ENCODE measurements at places on chromosomes 11 and 22.
A peak's percentile ranks its signal among the peaks of the same experiment; 100 is the strongest.

GRCh38 chr11:102926961-102927623 lies 28.4 kb downstream of the MMP13 start:
- DNase-seq, result no peak

DNA sequence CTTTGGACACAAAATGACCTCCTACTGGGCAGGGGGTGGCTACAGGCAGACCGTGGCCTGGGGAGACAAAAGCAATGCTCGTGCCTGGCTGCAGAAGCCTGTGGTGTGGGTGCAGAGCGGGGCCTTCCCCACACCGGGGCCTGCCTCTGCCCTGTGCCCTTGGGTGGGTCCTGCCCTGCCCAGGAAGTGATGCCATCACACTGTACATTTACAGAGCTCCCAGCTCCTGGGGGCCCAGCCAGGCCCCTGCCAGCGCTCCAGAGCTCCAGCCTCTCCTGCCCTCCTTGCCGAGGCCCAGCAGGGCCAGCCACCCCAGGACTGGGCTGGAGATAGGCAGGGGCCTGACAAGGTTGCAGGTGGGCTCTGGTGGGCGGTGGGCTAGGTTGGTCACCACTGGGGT lies 40.1 kb downstream of the MUC5B start:
- no peak for DNase-seq

DNA sequence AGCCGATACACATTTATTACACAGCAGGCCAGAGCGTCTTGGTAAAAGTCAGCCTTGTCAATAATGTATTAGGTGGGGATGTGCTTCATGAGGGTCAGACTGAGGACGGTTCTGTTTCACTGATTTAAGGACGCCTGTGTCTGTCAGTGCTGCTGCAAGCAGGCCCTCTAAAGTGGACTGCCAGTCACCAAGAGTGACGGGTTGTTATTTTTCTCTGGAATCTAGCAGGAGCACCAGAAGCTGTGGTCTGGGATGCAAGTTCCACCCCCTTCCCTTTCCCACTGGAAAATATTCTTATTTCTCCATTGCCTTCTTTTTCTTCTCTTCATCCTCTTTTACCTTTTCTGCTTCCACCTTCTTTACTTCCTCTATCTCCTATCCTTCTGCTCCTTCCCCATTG lies 191.2 kb upstream of the NCAM1 start:
- no peak for DNase-seq

DNA sequence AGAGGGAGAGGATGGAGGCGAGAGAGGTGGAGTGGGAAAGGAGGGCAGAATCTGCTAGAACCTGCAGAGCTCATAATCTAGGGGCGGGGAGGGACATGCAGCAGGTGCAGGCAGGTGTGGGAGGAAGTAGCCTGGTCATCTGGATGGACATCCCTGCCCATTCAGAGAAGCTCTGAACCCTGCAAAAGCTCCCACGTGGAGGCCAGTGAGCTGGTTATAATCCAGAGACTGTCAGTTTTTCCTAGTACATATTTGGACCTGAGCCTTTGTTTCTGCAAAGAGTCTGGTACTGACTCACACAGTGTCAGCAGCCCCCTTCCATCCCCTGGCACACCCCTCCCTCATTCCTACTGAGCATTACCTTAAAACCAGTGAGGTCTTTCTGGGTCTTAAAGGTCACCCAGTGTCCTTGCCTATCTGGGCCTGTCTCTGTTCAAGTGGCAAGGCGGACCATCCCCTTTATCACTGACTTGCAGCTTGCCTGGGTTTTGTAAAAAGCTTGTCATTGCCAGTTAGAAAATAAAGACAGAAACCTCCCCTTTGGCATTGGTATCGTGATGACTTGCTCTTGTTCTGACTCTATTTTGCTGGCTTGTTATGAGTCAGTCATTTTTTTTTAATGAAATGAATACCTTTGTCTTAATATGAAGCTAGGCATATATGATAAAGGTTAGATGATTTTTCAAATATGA lies 26.1 kb downstream of the PTPRJ start:
- no peak for DNase-seq

- no peak for DNase-seq
Measured at GRCh38 chr22:48496226-48496845, 1331.3 kb downstream of the BRD1 start.

DNA sequence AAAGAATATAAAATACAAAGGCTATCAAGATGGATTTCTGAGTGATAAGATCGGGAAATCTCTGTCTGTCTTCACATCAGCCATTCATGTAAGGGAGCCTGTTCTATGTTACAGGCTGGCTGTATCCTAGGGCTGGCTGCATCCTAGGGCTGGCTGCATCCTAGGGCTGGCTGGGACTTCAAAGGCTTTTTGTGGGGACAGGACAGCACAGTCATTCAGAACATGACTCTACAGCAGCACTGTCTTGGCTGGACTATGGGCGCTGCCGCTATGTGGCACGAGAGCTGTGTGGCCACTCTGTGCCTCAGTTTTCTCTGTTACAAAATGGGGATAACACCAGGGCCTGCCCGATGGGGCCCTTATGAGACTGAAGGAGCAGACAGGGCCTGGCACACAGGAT lies 10.2 kb downstream of the ADAMTS8 start:
- DNase-seq, result no peak

- DNase-seq, result no peak
Measured at GRCh38 chr11:95257456-95257971, 26.5 kb upstream of the SESN3 start.

GRCh38 chr11:20010851-20011225 lies 149.4 kb downstream of the DBX1 start:
- no peak for DNase-seq

DNA sequence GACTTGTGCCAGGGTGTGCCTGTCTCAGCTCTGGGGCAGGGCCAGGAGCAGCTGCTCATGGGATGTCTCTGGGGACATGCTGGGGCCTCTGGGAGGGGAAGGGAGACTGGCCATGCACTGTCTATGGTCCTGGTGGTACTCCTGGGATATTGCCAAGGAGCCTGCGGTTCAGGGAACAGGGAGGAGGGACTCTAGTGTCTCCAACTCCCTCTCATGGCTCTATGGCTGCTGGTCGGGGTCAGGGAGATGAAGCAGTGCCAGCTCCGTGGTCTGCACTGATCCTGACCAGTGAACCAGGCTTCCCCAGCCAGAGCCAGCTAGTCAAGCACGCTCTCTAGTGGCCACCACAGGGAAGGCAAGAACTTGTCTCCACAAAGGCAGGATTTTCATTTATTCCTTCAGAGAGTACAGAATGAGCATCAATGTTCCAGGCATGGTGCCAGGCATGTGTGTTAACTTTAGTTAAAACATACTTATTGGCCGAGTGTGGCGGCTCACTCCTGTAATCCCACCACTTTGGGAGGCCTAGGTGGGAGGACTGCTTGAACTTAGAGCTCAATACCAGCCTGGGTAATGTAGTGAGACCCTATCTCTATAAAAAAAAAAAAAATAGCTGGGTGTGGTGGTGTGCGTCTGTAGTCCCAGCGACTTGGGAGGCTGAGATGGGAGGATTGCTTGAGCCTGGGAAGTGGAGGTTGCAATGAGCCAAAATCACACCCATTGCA lies 2.5 kb upstream of the BEST1 start:
- peak; percentile 60 for DNase-seq

GRCh38 chr22:46044621-46045458 lies 67.9 kb upstream of the WNT7B start:
- no peak for DNase-seq

GRCh38 chr11:1889941-1890855 lies 1.5 kb downstream of the PRR33 start:
- no peak for DNase-seq

DNA sequence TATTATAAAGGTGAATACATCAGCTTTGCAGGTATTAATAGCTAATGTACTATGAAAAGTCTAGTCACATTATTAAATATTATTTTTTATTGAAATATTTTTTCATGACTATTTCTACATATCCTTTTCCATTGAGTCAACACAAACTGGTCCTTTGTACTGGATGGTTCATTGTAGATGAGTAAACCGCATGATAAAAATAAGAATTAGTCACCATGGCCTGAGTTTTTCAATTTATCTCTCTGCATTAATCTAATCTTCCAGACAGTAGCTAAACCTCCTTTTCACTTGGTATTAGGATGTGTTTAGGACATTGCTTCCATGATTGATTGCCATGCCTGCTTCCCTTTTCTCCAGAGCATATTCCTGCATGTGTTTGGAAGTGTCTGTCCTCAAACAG lies 439.4 kb upstream of the ARHGAP42 start:
- DNase-seq, result no peak

- DNase-seq, result no peak
Measured at GRCh38 chr22:30198921-30199320, 47.6 kb downstream of the LIF start.

GRCh38 chr11:35764417-35764816 lies 101.8 kb downstream of the TRIM44 start:
- no peak for DNase-seq

DNA sequence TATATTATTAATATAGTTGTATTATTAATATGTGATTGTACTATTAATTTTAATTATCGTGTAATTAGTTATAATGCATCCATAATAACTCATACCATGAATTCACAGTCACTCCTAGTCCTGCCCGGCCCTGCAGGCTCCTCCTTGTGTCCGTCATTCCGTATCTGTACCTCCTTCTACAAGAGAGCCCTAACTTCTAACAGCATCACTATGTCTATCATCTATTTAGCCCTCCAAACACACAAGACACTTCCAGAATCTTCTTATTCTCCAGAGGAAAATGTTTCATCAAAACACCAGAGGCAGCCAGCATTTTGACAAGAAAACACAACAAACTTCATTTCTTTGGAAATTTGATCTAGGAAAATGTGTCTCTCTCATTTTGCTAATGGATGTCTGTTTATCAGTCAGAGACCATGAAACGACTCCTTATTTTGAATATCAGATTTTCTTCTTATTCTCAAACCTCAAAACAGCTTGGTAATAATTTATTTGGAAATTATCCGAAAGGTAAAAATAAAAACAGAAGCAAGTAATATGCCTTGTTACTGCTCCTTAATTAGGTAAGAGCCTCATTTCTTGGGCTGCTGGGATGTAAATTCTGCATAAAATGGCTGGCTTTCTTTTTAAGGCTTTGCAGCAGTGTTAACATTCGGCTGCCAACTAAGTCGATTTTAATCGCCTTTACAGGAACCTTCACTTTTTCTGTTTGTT lies 23.1 kb upstream of the SEPTIN5 start:
- no peak for DNase-seq

DNA sequence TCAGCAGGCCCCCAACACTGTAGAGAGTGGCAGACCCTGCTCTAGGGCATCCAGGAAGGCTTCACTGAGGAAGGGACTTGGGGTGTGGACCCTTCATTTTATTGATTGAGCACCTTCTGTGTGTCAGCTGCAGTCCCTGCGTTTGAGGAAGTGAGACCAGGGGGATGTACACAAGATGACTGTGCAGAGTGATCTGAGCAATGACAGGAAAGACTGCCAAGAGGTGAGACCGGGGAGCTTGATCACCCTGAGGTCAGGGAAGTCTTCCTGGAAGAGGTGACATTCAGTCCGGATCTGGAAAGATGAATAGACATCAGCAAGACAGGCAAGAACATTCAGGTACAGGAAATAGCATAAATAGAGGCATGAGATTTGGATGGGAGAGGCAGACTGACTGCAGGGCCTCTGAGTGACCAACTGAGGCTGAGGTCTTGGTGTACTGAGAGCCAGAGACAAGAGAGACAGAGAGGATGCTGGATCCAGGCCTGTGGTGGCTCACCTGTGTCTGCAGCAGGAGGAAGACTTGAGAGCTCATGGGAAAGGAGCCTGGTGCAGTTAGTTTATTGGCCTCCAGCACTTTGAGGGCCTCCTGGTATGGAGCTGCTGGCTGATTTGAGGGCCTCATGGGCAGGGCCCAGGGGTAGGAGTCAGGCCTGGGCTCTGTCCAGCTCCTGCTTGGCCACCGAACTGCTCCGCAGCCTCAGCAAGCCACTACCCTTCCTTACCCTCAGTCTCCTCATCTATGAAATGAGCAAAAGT lies 5.2 kb downstream of the DGAT2 start:
- no peak for DNase-seq

- DNase-seq, result no peak
Measured at GRCh38 chr11:35246745-35247144, 107.8 kb downstream of the CD44 start.

GRCh38 chr11:10355257-10355661 lies 50.4 kb downstream of the ADM start:
- no peak for DNase-seq

GRCh38 chr11:127709960-127710359 lies 709.4 kb upstream of the KIRREL3 start:
- no peak for DNase-seq

- no peak for DNase-seq
Measured at GRCh38 chr11:67469508-67469811, 409 bp upstream of the TMEM134 start.

DNA sequence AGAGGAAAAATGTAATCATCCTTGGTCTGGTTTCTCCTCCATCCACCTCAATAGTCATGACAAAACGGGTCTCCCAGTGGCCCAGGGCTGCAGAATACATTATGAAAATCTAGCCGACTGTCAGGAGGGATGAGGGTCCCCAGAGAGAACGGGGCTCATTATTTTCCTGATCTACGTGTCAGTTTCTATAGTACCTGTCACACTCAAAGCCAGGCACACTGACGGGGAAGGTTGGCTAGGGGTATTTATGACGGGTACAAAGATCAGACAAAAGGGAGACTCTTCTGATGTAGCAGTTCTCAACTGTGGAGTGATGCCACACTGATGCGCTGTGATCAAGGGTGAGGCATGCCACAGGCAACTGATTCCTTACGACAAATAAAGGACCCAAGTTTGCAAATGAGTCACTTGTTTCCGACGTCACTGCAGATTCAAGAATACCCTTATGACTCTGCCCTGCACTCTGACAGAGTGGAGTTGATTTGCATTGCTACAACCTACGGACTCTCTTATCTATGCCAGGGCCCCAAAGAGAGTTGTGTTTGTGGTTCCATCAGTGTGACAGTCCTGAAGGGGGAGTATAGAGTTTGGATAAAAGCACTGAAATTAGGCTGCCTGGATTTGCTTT lies 188.2 kb upstream of the TBCEL start:
- DNase-seq, result no peak

- no peak for DNase-seq
Measured at GRCh38 chr11:46920755-46921154, 2.4 kb upstream of the LRP4 start.

- DNase-seq, result no peak
Measured at GRCh38 chr11:95778699-95779098, 10.9 kb downstream of the FAM76B start.

GRCh38 chr22:37815593-37815992 lies 7.6 kb upstream of the GALR3 start:
- no peak for DNase-seq

GRCh38 chr11:44971185-44971584 lies 20.5 kb upstream of the TP53I11 start:
- no peak for DNase-seq

Measured in NCI-H1417 treated with DMSO at 0.1 percent for 48 hours (cell line).